ENCODE measurements at places on chromosomes 6 and 20.

DNA sequence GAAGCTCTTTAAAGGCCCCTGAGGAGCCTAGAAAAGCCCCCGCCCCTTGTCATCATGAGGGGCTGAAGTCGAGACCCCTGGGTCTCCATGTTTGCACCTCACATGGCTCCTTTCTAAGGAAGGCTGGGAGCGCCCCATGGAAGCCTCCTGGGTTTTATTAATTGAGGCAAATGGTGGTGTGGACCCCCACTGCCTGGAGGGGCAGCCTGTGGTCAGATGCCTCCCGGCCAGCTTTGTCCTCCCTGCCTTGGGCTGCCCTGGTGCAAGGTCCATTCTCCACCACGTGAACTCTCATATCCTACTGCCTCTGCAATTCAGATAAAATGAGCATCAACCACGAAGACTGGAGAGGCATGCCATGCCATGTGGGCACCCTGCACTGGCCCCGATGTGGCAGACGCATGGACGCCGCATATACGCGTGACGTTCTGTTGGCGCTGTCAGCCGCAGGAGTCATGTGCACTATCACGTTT is 295.5 kb downstream of the TAF4 start:
- DNase-seq = no peak

GRCh38 chr6:34867484-34867883 is 20.4 kb downstream of the TAF11 start:
- DNase-seq = no peak

GRCh38 chr6:134821928-134822864 is 127.7 kb downstream of the ALDH8A1 start:
- no peak for DNase-seq

- DNase-seq = no peak
Measured at GRCh38 chr6:27002447-27002846, 245.1 kb upstream of the PRSS16 start.

DNA sequence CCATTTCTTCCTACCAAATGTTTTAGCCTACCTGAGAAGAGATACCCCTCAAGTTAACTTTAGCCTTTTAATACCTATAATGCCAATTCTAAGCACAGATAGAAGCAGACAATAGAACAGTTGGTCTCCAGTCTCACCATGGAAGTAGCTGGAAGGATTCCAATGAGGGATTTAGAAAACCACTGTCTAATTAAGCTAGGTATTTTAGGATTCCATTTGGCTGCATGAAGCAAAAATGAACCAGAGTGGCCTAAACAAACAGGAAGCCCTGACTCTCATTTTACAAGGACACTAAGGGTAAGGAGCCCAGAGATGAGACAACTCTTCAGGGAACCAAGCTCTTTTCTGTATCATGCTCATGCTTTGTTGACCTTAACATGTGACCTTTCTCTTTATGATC is 199.2 kb downstream of the ALDH8A1 start:
- no peak for DNase-seq

DNA sequence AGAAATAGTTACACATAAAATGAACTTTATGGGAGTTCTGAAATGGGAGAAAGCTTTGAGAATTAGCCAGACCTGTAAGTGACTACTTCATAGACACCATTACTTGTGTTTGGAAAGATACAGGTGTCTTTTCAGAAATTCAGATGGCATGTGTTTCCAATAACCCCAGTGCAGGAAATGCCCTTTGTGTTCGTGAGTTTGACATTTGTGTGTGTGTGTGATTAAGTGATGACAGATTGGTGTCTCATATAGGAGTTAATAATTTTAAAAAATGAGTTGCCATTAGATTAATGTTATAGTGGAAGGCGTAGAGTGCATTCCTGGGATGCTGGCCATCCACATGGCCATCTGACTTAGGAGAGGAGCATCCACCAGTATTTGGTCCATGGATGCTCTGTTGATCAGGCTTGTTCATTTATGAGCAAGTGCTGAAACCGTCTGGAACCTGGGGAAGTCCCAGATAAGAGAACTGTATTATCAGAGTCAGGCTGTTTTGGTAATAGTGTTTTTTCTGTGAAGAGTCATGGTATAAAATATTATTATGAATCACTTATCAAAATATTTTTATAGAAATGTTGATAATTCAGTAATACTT is 3.1 kb downstream of the STK4 start:
- no peak for DNase-seq

GRCh38 chr20:5221061-5221430 is 94.2 kb downstream of the CDS2 start:
- DNase-seq = no peak

GRCh38 chr6:124963831-124964763 is 1.9 kb downstream of the RNF217 start:
- no peak for DNase-seq

GRCh38 chr20:4956200-4956810 is 45.0 kb downstream of the SLC23A2 start:
- DNase-seq = no peak

DNA sequence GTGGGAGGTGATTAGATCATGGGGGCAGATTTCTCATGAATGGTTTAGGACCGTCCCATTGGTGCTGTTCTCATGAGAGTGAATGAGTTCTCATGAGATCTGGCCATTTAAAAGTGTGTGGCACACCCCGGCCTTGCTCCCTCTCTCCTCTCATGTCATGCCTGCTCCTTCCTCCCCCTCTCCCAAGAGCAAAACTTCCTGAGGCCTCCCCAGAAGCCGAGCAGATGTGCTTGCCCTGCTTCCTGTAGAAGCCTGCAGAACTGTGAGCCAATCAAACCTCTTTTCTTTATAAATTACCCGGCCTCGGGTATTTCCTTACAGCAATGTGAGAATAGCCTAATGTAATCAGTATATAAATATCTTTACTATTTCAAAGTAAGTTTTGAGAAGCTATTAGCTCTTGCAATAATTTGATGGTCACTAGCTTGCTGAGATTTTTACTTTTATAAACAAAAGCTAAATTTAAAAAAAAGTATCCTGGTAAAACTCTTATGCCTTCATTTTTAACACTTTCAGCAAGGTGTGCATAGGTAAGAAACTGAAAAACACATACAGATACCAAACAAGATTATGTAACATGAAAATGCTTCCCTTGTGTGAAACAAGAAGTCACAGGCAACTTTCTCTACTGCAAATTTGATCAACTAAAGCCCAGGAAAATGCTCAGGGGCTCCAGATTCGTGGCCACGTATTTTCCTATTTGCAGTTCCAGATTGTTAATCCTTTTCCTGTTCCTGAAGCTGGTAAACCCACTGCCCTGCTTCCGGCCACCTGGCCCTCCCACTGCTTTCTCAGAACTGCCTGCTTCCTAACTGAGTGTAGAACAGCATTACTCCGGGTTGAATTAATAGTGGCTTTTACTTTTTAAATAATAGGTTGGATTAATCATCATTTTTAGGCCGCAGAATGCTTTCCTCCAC is 395.1 kb upstream of the CNR1 start:
- DNase-seq = no peak

DNA sequence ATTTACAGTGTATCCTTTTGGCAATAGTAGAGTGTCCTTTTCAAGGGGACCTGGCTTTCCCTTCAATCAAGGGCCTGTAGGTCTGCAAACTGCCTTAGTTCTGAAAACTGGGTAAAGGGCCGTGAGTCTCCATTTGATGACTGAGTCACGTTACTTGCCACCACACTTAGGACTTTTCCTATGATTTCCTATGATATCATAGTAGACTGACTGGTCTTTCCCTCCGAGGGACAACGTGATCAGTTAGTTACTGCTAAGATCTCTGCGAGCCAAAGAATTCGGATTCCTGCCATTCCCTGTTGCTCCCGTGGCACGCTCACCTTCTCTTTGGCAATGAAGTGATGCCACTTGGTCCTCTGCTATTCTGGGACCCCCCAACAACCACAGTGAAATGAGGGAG is 8.4 kb downstream of the ZNF831 start:
- DNase-seq = no peak

DNA sequence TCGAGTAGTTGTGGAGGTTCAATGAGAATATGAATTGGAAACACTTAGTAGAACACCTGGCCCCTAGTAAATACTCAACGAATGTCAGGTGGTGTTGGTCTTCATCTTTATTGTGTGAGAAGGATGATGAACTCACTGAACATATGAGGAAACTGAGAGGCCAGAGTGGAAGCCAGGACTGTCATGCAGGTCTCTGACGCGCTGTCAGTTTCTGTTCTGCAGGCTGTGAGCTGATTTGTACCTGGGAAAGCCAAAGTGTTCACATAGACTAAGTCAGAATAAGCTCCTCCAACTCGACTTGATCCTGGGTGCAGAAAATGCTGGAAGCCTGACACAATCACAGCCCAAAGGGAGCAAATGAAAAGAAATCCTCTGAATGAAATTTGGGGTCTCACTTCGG is 222.2 kb downstream of the LY86 start:
- DNase-seq = no peak
